ENCODE measurements at places on chromosomes 16 and 17.
A peak's percentile ranks its signal among the peaks of the same experiment; 100 is the strongest.

DNA sequence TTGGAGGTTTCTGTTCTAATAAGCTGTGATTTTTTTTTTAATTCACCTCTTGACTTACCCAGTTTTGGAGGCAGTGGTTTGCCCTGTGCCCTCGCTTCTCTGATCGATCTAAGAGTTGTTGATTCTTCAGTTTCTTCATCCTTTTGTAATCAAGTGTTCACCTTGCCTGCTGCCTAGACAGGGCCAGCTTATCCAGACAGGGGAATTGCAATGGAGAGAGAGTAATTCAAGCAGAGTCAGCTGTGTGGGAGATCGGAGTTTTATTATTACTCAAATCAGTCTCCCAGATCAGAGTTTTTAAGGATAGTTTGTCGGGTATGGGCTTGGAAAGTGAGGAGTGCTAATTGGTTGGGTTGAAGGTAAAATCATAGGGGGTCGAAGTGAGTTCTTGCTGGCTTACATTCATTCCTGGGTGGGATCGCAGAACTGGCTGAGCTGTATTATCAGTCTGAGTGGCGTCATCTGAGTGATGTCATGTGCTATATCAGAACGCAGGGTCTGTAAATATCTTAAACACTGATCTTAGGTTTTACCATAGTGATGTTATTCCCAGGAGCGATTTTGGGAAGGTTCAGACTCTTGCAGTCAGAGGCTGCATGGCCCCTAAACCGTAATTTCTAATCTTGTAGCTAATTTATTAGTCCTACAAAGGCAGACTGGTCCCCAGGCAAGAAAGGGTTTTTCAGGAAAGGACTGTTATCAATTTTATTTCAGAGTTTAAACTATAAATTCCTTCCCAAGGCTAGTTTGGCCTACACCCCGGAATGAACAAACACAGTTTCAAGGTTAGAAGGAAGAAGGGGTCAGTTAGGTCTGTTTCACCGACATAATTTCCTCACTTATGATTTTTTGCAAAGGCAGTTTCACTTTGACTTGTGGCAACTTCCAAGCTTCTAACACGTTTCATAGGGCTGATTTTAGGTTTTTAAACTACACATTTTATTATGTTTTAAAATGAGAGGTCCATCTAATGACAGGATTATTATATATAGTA is 21.5 kb upstream of the KCNJ16 start:
- no peak for DNase-seq

GRCh38 chr16:72972878-72973571 is 74.9 kb downstream of the ZFHX3 start:
- no peak for DNase-seq

GRCh38 chr17:81635973-81636504 is 873 bp downstream of the NPLOC4 start:
- no peak for DNase-seq

DNA sequence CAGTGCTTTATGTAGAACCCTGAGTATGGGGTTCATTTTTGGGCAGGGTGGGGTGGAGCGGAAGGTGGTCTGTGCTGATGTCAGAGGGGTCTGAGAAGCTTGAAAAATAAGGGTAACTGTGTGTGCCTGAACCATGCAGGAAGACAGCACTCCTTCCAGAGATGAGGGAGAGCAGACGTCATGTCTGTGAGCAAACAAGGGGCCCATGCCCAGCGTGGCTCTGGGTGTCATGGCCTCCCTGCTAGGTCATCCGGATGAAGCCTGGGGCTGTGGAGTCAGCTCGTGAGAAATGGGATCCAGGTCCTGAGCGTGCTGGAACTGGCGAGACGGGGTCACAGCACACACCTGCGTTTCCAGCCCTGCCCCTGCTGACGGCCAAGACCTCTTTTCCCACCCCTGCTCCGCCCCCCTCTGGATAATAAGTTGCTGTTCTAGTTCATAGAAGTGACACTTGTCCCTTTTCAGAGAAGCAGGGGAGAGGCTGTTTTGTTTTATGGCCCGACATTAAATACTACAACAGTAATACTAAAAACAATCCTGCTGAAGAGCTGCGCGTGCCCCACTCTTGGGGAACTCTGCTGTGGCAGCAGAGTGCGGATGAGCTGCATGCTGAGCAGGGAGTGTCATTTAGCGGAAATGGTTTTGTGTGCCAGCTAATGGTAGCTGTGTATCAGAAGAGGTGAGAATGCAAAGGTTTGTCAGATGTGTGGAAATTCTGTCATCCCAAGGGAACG is 92.6 kb downstream of the RPTOR start:
- DNase-seq: no peak

DNA sequence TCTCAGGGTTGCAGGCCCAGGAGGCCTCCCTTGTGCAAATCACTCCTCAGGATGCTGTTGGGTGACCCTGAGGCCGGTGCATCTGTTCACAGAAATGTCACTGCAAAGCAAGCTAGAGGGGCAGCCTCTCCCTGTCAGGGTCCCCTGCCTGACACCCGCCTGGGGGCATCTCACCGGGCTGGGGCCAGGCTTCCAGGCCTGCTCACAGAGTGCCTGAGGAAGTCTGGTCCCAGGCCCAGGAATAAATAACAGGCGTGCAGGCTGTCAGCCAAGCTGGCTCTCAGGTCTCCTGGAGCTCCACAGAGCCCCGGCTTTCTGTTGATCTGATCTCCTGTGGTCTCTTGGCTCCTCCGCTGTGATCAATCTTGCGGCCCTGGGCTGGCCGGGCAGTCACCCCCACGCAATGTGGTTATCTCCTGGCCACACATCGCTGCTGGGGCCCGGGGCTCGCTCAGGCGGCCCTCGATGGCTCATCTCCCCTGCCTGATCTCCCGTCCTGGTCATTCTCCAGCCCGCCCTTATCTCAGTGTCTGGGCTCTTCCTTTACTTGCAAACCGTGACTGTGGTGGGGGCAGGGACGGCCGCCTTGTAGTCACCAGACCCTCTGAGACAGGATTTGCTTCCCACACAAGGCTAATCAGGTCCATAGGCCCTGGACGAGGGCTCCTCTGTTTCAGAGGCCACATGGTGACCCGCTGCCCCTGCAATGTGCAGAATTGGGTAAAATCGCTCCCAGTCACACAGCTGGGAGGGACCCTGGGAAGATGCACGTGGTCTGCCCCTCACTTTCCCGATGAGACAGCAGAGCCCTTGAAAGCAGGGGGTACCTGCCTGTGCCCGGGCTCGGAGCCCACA is 231.2 kb upstream of the GSE1 start:
- no peak for DNase-seq

GRCh38 chr17:41579484-41580243 is 7.0 kb downstream of the KRT14 start:
- DNase-seq: peak; percentile 15

Measured in activated T-helper 1 cell treated with Interleukin-2 at 50 U/mL for 16 hours (primary cell).